ENCODE measurements at places on chromosomes 2 and 18. TPM values are rescaled to one million over a fixed set of nuclear protein-coding genes. Genes with fewer than 3 reads are reported as not detected.

CHRND gene
- total RNA-seq = not detected

TTN gene
- under 0.01 TPM for total RNA-seq

EN1 gene
- total RNA-seq = 1.1 TPM

C2orf81 gene
- 4.0 TPM for total RNA-seq

MARCHF7 gene
- 56.5 TPM for total RNA-seq

WDPCP gene
- total RNA-seq = 3.9 TPM

Measured in A549 treated with CORT108297 at 1 μM for 4 hours (cell line).